Stimulated activated CD4-positive, alpha-beta T cell treated with anti-CD3 and anti-CD28 coated beads, Interleukin-12 subunit alpha, Interleukin-12 subunit beta, amount 100 ng/mL, for 24 hours (primary cell): ENCODE measurements at places on chromosomes 2 and 18.

DNA sequence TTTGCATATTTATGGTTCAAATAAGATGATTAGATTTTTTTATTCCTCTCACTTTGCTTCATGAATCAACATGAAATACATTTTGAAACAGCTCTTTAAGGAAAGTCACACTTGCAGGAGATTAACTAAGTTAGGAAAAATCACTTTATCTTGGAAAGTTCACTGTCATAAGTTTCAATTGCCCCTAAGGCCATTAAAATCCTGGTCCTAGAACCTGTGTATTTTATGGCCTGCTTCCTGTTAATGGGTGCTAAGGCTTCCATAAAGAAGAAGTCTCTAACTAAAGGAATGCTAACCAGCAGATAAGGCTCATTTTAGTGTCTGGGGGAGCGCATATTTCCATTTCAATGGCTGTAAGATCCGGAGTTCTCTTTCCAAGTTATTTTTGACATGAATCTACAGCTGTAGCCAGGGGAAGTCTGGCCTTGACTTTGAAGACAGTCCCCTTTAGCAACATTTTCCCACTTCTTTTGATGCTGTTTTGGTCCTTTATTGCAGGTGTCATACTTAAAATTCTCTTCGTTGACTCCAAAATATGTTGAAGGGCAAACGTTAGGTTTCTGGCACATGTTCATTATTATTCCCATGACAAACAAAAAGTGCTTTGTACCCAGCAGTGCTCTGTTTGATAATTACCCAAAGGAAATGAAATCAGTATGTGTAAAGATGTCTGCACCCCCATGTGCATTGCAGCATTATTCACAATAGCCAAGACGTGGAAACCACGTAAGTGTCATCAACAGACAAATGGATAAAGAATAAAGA is 34.4 kb upstream of the SH3BP4 start:
- DNase-seq = no peak

DNA sequence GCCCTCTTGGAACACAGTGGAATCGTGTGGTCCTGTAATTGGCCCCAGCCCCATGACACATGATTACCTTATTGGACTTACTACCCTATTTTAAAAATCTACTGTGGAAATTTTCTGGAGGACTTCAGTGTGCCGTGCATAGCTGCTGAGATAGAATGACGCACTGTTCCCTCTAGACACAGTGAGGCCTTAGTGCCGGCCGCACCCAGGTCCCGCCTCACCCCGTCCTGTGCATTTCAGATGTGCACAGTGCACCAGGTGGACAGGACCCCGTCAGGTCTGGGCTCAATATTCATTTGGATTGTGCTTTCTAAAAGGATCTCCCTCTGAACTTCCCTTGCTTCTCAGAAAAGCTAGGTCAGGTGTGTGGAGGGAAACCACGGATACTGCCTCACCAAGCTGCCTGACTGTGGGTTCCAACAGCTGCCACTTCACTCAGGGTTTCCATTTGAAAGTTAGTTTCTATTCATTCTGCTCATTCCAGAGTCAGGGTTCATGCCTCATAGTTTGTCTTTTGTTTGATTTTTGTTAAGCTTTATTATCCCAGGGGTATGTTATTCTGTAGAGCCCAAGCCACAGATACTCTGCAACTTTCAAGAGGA is 155.8 kb downstream of the PTGR3 start:
- no peak for DNase-seq

GRCh38 chr18:64692826-64693225 is 543.9 kb upstream of the LINC00305 start:
- no peak for DNase-seq

DNA sequence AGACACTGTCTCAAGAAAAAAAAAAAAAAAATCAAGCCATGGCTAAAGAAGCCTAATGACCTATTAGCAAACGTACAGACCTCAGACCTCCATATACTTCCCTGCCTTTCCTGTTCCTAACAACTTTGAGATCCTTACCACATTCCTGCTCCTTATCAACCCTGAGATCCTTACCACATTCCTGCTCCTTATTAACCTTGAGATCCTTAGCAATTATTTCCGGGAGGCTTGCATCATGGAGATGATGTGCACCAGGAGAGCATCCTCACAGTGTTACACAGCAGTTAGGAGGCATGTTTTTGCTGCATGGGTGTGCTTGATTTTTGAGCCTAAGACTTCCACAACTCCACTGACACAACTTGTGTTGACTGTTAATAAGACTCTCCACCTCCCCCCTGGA is 54.6 kb upstream of the RASGRP3 start:
- no peak for DNase-seq

GRCh38 chr2:104462731-104463130 is 391.2 kb upstream of the POU3F3 start:
- no peak for DNase-seq

GRCh38 chr2:120959426-120959825 is 223.8 kb downstream of the GLI2 start:
- DNase-seq = no peak

- DNase-seq = no peak
Observed at GRCh38 chr2:235793163-235793752, 299.4 kb downstream of the AGAP1 start.

GRCh38 chr2:156327835-156328695 is 4.5 kb downstream of the NR4A2 start:
- no peak for DNase-seq

- no peak for DNase-seq
Observed at GRCh38 chr2:32264422-32265105, at the start of gene NLRC4. NLRC4 (minus strand) TSS chr2:32264886; CDS start chr2:32256775, 8,111 bp downstream.

- no peak for DNase-seq
Observed at GRCh38 chr2:233823731-233824121, 30.6 kb downstream of the HJURP start.

DNA sequence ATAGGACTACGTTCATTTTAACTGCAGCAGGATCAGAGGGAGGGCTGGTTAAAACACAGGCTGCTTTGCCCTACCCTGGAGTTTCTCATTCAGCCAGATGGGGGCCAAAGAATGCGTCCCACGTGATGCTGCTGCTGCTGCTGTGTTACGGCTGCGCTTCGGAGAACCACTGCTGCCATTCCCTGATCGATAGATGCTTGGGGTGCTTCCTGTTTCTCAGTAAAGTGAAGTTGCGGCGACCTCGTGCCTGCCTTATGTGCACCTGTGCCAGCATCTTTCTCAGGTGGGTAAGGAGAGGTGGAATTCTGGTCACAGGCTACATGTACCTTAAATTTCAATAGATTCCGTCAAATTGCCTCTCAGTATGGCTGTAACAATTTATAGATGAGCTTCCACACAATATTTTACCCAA is 24.7 kb upstream of the TOGARAM2 start:
- no peak for DNase-seq

GRCh38 chr2:201759567-201759966 is 21.2 kb downstream of the ALS2 start:
- no peak for DNase-seq

GRCh38 chr2:36539631-36540030 is 58.3 kb downstream of the FEZ2 start:
- no peak for DNase-seq

DNA sequence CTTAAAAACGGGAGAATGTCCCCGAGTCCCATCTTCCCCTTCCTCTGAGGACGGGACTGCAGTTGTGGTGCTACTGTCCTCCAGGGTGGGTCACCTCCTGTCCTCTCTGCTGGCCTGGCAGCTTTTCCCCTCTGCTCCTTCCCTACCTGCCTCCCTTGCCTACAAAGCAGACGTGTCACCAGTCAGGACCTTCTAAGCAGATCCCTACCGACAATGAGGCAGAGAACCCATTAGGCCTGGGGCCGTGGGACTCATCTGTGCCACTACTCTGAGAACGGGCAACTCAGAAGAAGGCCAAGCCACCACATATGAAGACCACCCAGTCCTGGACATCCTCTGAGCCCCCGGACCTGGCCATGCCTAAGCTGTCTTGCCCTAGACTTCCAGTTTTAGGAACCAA is 103.0 kb upstream of the TEX51 start:
- DNase-seq = no peak

- DNase-seq = no peak
Observed at GRCh38 chr2:42587526-42588117, 19.2 kb downstream of the MTA3 start.

- no peak for DNase-seq
Observed at GRCh38 chr2:179170901-179171300, 93.7 kb downstream of the SESTD1 start.

DNA sequence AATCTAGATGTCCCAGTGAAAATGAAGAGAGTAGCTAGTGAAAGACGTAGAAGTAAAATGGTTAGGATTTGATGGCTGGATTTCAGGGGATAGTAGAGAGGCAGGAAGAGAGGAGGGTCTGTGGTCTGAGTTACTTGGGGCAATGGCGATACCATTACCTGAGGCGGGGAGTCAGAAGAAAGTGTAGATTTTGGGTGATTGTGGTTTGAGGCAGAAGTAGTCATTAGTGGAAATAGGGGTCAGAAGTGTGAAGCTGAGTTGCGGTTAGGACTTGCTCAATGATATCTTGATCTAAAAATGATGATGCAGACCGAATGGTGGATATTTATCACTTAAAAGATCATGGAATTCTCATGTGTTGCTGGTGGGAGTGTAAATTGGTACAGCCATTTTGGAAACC is 41.0 kb downstream of the CEP192 start:
- no peak for DNase-seq

GRCh38 chr2:231927566-231927890 is 1.3 kb upstream of the NPPC start:
- DNase-seq = no peak

- DNase-seq = no peak
Observed at GRCh38 chr2:218648088-218648786, 11.2 kb downstream of the ZNF142 start.

DNA sequence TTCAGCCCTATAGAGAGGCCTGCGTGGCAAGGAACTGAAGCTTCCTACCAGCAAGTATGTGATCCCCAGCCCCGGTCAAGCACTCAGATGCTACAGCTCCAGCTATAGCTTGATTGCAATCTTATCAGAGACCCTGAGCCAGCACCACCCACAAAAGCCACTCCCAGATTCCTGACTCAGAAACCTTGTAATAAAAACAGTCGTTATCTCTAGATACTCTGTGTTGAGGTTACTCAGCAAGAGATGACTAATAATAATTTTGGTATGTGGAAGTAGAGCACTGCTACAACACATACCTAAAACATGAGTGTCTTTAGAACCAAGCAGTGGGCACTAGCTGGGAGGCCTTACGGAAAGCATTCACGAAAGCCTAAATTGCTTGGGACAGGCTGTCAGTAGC is 216.9 kb downstream of the UXS1 start:
- DNase-seq = no peak

DNA sequence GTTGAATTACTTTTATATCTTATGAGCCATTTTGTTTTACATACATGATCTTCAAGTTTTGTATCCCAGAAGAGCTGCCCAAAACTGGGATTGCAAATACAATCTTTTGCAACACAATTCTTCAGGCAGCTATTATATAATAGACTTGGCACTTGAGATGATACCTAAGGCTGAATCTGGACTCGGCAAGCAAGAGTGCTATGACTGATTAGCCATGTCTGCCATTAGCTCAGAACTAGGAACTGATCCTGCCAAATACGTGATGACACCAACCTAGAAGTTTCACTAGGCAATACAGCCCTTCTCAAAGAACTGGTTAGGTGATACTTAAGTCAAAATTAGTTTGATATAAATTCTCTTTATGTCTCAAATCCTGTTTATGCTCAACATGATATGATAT is 619.6 kb downstream of the CPS1 start:
- no peak for DNase-seq

GRCh38 chr18:54149078-54149697 is 75.3 kb downstream of the MBD2 start:
- DNase-seq = peak; percentile 40

GRCh38 chr18:78764544-78764943 is 215.1 kb upstream of the SALL3 start:
- no peak for DNase-seq

DNA sequence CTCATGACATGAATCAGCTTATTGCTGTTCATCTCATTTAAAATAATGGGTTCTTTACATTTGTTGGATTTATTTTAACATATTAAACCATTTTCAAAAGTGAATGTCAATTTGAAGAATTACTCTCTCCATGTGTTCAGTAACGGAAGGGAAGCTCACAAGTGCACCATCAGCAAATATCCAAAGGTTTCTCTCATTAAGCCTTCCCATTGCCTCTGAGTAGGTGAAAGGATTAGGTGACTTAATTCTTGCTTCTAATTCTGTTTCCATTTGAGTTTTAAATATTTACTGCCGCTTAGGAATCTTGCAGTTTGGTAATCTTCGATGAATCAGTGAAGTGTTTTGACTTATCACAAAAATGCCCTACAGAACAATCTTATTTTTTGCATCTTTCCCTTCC is 145.1 kb upstream of the NYAP2 start:
- DNase-seq = no peak

- DNase-seq = no peak
Observed at GRCh38 chr18:31162825-31163435, at the start of gene DSC1. DSC1 (minus strand) TSS chr18:31162856; CDS start chr18:31162594, 262 bp downstream.

- DNase-seq = no peak
Observed at GRCh38 chr2:75495862-75496261, 64.9 kb downstream of the EVA1A start.

- no peak for DNase-seq
Observed at GRCh38 chr2:220127311-220127710, 499.9 kb downstream of the SLC4A3 start.

- no peak for DNase-seq
Observed at GRCh38 chr2:232320443-232320803, 58.1 kb upstream of the ALPP start.

DNA sequence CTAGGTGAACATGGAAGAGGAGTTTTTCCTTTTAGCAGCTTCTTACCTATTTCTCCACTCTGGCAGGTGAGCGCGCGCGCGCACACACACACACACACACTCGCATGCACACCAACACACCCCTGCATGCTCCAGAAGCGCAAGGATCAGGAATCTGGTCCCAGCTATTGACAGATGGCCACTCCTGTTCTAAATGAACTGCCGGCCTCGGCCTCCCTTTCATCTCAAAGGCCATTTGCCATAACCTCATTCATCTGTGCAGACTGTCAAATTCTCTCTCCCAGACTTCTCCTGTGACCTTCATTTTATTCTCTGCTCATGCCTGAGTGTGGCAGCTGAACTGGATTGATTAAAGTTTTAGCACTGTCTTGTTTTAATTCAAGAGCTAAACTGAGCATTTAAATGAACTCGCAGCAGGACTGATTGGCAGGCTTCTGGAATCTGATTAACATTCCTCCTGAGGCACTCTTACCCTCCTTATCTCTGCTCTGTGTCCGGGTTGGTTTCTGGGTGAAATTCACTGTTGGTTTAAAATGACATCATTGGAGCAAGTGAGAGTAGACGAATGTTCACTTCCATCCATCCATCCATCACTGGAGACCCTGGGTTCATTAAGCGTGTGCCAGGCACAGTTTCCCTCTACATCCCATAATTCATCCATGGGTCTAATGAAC is 58.8 kb downstream of the FECH start:
- DNase-seq = no peak

DNA sequence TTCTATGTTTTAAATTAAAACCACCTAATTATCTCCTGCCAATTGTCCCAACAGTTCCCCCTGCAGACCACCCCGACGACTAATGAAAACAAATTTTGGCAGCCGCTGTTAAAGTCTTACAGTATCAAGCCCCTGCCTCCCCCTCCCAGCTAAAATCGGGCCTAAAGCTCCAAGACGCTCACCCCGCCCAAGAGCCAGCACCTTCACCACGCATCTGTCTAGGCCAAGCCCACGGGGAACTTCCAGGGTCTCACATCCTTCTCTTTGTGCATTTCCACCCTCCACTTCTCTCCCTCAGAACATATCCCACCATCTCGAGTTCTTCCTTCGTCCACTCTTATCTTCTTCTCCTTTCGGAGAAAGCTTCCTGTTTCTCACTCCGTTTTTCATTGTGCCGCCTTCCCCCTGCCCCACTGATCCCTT is 445 bp downstream of the PRPF40A start:
- peak; percentile 29 for DNase-seq

GRCh38 chr2:30653847-30654246 is 153.4 kb downstream of the CAPN13 start:
- no peak for DNase-seq

GRCh38 chr2:15722980-15723379 is 131.3 kb downstream of the DDX1 start:
- DNase-seq = no peak
